ENCODE measurements at places on chromosomes 11 and 22. TPM values are rescaled to one million over a fixed set of nuclear protein-coding genes. Genes with fewer than 3 reads are reported as not detected.

The SLC16A8 gene
- total RNA-seq: not detected

The OR8D4 gene
- total RNA-seq: not detected

The TMEM191C gene
- total RNA-seq: 1.3 TPM

The GPHA2 gene
- total RNA-seq: not detected

The OR4A16 gene
- total RNA-seq: not detected

The FGF19 gene
- total RNA-seq: not detected

The RASL10A gene
- not detected for total RNA-seq

The TTC9C gene
- 33.4 TPM for total RNA-seq

The OR10D3 gene
- not detected for total RNA-seq

The TRIM21 gene
- 37.1 TPM for total RNA-seq

The MRGPRE gene
- total RNA-seq: not detected

The RAB1B gene
- total RNA-seq: 102 TPM
